ENCODE measurements at places on chromosomes 12 and 14.

DNA sequence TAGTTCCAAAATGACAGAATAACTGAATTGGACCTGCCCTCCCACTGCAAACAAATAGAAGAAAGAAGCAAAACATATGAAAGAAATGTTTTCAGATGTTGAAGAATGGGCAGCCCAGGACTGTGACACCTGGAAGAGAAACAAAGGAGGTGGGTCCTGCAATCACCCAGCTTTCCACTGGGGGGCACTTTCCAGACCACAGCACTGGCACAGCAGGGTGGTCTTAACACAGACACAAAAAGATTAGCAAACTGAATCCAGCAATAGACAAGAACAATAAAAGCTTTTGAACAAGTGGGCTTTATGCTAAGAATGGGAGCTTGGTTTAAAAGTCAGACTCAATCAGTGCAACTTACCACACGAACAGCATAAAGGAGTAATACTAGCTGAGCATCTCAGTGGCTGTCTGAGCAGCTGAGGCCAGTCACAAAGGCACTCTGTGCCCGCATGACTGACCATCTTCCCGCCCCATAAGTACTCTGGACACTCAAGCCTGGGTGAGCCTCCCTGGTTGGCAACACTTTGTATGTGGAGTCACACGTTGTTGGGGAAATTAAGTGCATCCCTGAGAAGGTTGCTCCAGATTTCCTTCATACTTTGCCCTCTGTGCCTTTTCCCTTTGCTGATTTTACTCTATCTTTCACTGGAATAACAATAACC is 27.7 kb downstream of the JKAMP start:
- DNase-seq: peak; percentile 9

DNA sequence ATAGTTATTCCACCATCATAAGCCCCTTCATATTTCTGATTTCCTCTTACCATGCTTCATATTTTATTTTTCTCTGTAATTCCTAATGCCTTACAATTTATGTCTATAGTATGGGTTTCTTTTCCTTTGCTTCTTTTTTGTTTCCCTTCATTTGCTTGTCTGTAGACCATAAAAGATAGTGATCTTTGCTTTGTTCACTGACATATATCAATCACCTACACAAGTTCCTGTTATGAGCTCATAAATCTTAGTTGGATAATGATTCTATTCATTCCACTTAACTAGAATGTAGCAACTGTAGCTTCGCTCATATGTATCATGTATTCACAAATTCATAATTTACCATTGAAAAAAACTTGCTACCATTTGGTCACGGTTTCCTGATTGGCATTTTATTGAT is 388.8 kb upstream of the ATXN7L3B start:
- DNase-seq: no peak

DNA sequence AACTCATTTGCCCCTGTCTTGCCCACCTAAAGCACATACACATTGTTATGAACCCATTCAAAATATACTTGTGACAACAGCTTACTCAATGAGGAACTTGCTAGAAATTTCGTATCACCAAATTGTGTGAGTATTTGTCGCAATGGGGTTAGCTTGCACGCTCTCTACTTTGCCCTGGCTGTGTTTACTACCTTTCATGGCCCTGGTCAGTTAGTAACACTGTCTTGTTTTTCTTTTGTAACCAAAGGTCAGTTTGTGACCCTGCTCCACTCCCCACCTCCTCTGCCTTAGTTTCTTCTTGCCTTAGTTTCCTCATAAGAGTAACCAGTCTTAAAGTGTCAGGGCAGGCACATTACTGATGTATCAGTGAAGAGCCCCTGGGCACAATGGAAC is 205.8 kb upstream of the EEA1 start:
- no peak for DNase-seq

- peak; percentile 45 for DNase-seq
Observed at GRCh38 chr14:67428501-67429031, 16.6 kb upstream of the PLEK2 start.

DNA sequence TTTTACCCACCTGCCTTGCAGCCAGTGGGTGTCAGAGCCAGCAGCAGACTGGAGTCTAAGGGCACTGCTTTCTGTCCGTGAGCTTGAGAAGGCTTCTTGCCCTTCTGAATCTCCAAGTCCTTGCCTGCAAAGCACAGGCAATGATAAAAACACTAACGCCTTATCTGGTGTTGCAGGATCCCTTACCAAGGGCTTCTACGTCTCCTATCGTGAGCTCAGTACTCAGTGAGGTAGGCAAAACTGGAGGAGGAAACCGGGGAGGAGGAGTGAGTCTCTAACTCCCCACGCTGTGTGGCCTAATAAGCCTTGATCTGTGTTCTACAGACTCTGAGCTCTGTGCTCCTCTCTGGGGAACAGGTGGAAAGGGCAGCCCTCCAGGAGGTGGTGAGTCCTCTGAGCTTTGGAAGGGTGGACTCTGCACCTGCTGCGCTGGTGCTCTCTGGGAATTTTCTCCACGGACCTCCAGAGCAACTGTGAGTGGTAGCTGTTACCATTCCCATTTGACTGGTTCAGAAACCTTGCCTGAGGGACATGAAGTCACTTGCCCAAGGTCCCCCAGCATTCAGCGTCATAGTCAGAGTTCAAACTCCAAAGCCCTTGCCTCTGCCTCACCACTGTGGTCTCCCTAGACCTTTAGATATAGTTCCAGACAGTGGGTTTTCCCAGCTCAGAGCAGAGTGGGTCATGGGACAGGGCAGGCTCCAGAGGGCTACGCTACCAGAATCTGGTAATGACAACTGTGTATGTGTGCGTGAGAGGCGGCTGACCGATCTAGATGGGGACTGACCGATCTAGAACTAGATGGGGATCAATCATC is 7.0 kb upstream of the MARK3 start:
- no peak for DNase-seq

DNA sequence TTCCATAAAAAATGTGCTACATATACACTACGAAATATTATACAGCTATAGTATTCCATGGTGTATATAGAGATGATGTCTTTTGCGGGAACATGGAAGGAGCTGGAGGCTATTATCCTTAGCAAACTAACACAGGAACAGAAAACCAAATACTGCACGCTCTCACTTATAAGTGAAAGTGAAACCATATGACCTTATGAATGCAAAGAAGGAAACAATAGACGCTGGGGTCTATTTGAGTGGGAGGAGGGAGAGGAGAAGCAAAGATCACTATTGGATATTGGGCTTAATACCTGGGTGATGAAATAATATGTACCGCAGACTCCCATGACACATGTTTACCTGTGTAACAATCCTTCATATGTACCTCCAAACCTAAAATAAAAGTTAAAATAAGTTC is 142.8 kb downstream of the LRFN5 start:
- peak; percentile 36 for DNase-seq

GRCh38 chr14:101888182-101888581 is 76.2 kb upstream of the DYNC1H1 start:
- DNase-seq: no peak

DNA sequence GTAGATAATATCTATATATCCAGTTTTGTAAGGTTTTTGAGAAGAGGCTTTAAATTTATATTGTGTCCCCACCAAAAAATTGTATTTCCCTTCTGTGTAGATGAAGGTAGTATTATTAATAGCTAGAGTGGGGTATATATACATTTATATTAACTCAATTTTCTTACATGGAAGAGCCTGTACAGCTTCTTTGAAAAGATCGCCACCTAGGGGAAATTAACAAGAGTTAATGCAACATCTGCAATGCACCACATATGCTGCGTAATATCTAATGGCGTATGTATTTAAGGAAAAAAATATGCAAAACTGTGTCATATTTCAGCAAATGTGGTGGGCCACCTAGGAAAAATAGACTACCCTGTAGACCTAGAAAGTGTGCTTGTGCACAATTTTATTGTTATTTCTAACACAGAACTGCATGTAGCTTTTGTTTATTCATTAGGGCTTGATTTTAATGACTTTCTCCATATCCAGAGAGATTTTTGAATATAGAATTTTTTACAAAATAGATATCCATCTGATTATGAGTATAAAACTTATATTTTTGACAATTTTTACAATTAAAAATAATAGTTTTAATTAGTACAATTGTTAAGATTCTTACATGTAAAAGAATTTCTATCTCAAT is 14.0 kb downstream of the CCER1 start:
- peak; percentile 75 for DNase-seq

DNA sequence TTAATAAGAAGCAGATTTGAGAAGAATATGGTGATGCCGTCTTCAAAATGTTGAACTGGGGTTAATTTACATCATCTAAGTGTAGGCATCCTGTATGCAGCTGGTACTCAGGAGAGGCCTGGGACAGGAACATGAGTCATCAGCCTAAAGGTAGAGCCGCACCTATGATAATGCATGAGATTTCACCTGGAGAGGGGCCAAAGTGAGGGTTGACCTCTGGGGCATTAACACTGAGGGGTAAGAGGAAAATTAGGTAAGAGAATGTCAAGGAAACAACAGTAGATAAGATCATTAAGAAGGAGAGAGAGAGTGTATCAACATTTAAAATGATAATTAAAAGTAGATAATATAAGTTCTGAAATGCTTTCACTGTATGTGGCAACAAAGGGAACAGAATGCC is 20.2 kb upstream of the SSTR1 start:
- no peak for DNase-seq

GRCh38 chr12:19545301-19545700 is 106.0 kb downstream of the AEBP2 start:
- DNase-seq: no peak

GRCh38 chr12:47825173-47825639 is 5.5 kb upstream of the HDAC7 start:
- no peak for DNase-seq

- peak; percentile 62 for DNase-seq
Observed at GRCh38 chr14:73834261-73834625, 17.4 kb upstream of the PTGR2 start.

DNA sequence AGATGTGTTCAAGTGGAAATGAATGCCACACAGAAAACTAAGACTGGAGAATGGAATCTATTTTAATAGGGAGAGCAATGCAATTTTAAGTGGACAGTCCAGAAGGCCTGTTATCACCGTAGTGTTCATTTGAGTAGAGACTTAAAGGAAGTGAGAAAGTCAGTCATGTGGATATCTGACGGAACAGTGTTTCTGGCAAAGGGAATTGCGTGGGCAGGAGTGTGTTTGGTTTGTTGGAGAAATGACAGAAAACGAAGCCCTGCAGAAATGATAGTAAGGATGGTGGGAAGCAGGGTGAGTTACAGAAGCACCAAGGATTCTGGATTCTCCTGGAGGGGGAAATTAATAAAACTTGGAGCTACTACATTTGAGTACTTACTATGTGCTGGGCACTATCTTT is 776.6 kb downstream of the MED13L start:
- DNase-seq: no peak

- no peak for DNase-seq
Observed at GRCh38 chr12:32395026-32395425, 4.3 kb upstream of the FGD4 start.

GRCh38 chr12:19620222-19620621 is 180.9 kb downstream of the AEBP2 start:
- no peak for DNase-seq

DNA sequence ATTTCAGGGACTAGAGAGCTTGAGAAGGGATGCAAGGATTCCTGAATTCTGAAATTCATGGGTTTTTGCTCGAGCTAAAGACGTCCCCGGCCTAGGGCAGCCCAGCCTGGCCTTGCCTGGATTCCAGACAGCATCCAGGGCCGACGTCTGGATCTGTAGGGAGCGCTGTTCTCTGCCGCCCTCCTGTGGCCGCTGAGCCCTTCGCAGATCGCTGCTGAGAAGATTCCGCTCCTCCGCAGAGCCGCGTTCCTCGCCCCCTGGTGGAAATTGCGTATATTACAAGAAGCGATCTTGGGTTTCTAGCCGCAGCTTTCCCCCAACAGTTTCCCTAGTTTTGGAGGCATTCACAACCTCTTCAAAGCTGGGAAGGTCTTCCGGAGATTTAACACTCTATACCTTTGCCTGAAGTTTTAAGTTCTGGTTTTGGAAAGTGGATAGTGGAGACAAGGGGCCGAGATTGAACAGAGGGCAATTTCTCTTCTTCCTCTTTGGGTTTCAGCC is 5.1 kb downstream of the CISTR start:
- peak; percentile 94 for DNase-seq

- DNase-seq: no peak
Observed at GRCh38 chr12:76064904-76065303, 19.6 kb downstream of the NAP1L1 start.

- DNase-seq: no peak
Observed at GRCh38 chr14:29489911-29490425, 437.7 kb downstream of the PRKD1 start.

DNA sequence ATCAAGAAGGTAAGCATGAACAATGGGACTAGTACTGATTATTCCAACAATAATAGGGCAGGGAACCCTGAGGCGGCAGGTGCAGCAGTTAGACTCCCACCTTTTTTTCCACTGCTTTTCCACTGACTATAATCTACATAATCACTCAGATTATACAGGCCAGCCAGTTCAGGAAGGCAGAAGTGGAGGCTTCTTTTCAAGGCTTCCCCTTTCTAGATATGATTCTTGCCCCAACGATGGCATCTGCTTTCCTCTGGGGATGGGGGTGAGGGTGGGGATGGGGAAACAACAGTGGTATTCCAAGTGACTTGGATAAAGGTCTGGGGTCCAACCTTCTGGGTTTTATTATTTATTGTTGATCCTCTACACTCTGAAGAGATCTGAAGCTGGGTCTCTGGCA is 331 bp downstream of the NCKAP1L start:
- DNase-seq: no peak

GRCh38 chr12:85765453-85765869 is 70.7 kb downstream of the RASSF9 start:
- DNase-seq: no peak

DNA sequence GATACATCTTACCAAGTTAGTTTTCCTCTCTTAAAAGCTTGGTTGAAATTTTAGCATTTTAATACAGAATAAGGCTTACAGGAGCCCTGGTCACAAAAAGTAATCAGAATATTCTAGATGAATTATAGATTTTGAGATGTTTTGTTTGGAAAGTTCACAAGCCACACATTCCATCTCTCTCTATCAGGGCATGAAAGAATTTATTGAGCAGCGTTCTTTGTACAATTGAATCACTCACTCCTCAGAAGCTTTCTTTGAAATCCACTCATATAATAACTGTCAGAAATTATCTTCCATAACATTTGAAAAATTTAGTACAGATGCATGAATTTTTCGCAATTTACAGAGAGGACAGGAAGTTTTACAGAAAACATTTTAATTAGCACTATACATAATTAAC is 938.6 kb upstream of the MDGA2 start:
- DNase-seq: no peak

GRCh38 chr14:103221781-103222358 is 98.6 kb downstream of the TNFAIP2 start:
- no peak for DNase-seq

DNA sequence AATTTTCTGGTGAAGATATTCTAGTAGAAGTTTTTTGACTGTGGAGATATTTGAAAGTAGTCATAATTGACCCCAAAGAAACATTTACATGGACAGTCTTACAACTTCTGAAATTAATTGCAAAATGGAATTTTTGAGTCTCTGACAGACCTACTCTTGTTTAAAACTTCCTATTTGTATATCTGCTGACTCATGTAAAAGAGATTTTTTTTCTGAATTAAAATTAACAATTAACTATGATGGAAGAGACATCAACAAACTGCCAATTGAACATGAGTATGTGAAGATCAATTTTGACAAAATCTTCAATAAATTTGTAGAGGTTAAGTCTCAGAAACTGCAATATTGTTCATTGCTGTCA is 108.5 kb upstream of the MAX start:
- DNase-seq: no peak
